ENCODE measurements at places on chromosomes 6 and 20. TPM values are rescaled to one million over a fixed set of nuclear protein-coding genes. Genes with fewer than 3 reads are reported as not detected.

DNA sequence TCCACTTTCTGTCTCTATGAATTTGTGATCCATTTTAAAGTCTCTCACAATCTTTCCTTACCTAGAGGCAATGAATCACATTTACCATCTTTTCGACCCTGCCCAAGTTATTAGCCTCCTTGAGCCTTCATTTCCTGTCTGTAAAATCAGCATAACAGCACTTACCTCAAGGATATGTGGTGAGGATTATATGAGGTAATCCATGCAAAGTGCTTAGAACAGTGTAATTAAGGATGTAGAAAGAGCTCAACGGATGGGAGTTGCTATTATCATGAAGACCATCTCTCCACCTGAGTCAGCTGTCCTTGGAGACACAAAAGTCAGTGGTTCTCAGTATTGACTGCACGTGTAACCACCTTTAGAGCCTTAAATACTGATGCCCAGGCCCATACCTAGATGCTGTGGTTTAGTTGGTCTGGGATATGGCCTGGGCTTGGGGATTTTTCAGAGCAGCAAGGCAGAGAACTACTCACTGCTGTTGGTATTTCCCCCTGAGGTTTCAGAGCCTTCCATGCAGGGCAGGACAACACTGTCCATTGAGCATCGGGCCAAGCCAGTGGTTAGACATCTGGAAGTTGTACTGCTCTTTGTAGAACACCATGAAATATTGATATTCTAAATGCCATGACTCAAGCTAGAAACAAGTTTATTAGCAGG lies 55.8 kb downstream of the LYRM2 start:
- H3K36me3 ChIP-seq, result no peaks in the 10 kb centered on the region
- H3K27me3 ChIP-seq, result no peaks in the 10 kb centered on the region
- no peak for DNase-seq
- no peak overlapping the region for H3K27ac ChIP-seq
- no peaks in the 10 kb centered on the region for H3K4me1 ChIP-seq

- no peak for DNase-seq
- no peak overlapping the region for H3K27ac ChIP-seq
- H3K36me3 ChIP-seq, result no peaks in the 10 kb centered on the region
- H3K4me1 ChIP-seq, result no peaks in the 10 kb centered on the region
- H3K27me3 ChIP-seq, result no peaks in the 10 kb centered on the region
Observed at GRCh38 chr6:17091122-17091521, 10.7 kb upstream of the STMND1 start.

DNA sequence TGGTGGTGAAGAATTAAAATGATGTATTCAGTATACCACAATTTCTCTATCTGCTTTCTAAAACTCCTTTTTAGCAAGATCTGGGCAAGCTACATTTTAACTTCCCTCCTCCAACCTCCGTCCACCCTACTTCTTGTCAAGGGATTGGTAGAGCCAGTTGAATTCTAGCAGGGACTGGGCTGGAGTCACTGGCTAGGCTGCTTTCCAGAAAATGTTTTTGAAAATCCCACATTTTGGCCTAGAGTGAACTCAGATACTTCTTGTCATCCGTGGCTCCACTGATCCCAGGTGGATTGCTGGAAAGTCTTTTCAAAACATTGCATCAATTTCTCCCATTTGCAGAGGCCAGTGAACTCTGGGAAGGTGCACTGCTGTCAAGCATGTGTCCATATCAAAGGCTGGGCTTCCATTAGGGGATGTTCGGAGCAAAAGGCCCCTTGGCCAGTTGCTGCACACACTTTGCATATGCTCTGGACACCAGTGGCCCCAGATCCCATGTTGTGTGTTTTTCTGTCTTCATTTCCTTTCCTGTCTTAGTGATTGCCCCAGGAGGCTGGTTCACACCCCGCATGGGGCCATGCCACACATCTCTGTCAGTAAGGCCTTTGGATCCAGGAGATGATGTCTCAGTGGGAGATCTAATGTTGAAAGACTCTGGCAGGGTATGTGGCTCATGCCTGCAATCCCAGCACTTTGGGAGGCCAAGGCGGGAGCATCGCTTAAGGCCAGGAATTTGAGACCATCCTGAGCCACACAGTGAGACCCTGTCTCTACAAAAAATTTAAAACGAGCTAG lies 11.3 kb upstream of the KCNK16 start:
- no peaks in the 10 kb centered on the region for H3K36me3 ChIP-seq
- H3K27me3 ChIP-seq, result no peaks in the 10 kb centered on the region
- no peaks in the 10 kb centered on the region for H3K4me1 ChIP-seq
- no peak overlapping the region for H3K27ac ChIP-seq

The GPR6 gene
- not detected for total RNA-seq

GRCh38 chr6:106177786-106178185 lies 91.7 kb downstream of the PRDM1 start:
- H3K27ac ChIP-seq, result no peak overlapping the region
- no peaks in the 10 kb centered on the region for H3K27me3 ChIP-seq
- no peaks in the 10 kb centered on the region for H3K4me1 ChIP-seq

The GTSF1L gene
- not detected for total RNA-seq
